Stimulated activated CD4-positive, alpha-beta T cell treated with anti-CD3 and anti-CD28 coated beads, Interleukin-2, amount 100 ng/mL, for 24 hours (primary cell): ENCODE measurements at places on chromosomes 2 and 18.

DNA sequence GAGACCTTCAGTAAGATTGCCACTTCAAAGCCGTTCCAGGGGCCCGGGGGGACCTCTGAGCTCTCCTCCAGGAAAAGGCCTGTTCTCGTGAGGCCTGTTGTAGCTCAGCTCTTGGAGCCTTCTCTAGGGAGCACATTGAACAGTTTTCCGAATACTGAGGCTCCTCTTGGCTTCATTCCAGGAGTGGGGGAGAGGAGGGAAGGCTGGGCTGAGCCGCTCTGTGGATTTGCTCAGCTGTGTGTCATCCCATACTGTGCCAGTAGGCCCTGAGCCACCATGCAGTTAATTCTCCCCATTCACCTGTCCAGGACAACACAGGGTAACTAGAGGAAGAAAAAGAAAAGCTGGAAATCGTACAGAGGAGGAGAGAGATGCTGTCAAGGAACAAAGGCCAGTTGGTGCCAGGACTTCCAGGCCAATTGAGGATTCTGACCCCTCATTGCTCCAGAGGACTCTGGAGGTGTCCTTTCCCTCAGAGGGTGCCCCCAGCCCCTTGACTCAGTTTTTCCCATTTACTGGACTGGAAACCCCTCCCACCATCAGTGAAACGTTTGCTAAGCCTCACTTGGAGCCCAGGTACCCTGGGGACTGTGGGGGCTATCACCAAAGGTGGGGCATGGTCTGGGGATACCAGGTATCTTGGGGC is 41.4 kb downstream of the HS1BP3 start:
- DNase-seq = no peak

DNA sequence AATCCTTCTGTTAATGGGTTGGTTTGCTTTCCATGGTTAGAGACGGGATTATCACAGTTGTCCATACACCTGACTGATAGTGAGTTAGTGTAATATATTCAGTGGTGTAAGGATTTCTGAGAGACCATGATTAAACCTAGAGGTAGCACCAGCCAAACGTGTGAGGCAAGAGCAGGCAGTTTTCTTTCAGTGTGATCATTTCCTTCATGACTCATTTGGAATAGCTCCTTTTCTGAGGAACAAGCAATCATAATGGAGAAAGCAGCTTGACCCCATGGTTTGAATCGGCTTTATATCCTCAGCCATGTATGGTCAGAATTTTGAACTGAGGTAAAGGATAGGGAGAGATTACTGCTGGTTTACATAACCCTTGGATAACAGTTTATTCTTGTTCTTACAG is 2.9 kb downstream of the MXD1 start:
- DNase-seq = no peak

GRCh38 chr2:165818920-165819319 is 24.9 kb upstream of the GALNT3 start:
- no peak for DNase-seq

DNA sequence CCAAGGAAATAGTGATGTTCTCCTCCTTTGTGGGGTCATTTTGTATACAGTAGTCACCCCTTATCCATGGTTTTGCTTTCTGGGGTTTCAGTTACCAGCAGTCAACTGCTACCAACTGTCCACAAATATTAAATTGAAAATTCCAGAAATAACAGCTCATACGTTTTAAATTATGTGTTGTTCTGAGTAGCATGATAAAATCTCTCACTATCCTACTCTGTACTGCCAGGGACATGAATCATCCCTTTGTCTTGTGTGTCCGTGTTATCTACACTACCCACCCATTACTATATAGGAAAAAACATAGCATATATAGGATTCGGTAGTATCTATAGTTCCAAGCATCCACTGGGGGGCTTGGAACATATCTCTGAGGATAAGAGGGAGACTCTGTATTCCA is 120.9 kb upstream of the DCC start:
- DNase-seq = no peak

DNA sequence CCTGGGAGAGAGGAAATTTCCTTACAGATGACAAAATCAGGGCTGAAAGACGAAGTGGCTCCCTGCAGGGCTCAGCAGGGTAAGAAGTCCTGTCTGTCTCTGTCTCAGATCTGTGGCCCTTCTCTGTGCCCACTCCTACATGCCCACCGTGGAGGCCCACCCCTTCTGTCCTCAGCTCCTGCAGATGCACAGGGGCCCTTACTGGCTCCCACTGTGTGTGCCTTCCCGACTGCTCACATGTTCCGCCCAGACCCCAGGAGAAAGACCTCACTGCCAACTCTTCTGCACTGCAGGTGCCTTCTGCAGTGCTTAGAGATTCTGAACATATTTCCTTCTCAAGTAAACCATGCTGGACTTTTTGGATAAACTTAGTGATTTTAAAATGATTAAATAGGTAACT is 1.9 kb upstream of the KCNS3 start:
- no peak for DNase-seq

GRCh38 chr2:133780099-133780996 is 212.1 kb upstream of the NCKAP5 start:
- no peak for DNase-seq

GRCh38 chr2:21263622-21264021 is 139.9 kb downstream of the TDRD15 start:
- DNase-seq = no peak

DNA sequence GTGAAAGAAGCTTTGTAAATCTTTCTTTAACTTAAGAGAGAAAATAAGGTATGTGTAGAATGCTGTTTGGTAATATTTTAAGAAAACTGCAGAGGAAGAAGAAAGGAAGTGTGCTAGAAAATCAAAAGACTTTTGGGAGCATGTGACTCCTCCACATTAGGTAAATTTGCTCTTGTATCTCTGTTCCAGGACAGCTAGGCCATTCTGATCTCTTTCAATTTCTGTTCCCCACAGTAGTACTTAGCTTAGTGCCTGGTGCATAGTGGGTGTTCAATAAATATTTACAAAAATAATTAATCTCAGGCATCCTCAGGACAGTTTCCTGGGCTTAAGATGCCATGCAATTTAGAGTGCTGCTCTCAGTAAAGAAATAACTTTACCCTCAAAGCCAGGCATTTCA is 105.0 kb downstream of the GPD2 start:
- DNase-seq = no peak

GRCh38 chr2:217387776-217388387 is 528.0 kb upstream of the TNP1 start:
- no peak for DNase-seq

DNA sequence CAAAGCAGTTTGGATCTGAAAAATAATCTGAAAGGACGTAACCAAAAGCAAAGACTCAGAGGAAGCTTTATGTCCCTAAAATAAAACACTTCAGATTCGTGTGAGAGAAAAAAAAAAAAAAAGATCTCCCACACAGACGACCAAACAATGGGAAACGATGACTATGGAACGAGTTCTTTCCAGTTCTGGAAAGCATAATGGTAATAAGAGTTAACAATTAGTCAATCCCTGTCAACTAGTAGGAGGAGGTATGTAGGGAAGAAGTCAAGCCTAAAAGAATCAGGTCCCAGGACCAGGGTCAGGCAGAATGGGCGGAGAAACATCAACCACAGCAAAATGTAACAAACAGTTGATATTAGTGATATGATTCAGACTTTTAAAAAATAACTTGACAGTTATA is 170.3 kb upstream of the SETBP1 start:
- no peak for DNase-seq

DNA sequence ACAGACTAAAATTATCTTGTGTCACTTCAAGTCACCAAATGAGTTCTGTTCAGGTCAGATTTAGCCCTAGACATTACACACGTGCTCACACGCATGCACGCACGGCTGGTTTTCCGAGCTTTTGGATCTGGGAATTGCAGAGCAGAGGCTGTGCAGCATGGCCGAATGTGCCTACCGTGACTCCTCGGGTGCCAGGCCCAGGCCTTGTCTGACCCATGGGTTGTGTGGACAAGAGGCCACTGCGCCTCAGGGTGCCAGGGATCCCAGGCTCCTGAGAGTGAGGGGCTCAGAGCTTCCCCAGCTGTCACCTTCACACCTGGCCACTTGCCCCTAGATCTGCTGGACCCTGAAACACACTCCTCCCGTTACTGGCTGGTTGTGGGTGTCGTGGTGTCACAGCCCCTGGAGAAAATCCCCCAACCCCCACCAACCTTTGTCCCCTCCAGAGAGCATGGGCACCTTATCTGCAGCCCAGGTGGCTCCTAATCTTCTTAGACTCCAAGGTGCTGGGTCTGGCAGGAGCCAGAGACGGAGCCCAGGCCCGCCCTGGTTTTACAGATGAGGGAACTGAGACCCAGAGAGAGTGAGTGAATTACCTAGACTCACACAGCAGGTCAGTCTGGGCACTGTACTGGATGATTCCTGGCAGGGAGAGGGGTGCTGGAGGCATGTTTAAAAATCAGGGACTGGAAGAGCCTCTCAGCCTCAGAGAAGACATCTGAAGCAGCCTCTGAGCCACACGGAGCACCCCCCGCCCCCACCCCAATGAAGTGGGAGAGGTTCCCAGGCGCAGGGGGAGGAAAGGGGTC is 56.8 kb downstream of the ATOH8 start:
- no peak for DNase-seq

- no peak for DNase-seq
Measured at GRCh38 chr18:35463827-35464226, 33.9 kb downstream of the INO80C start.

GRCh38 chr2:142020368-142020767 is 110.4 kb downstream of the LRP1B start:
- DNase-seq = no peak

- peak; percentile 35 for DNase-seq
Measured at GRCh38 chr2:8677646-8678592, 3.9 kb upstream of the ID2 start.

- DNase-seq = no peak
Measured at GRCh38 chr18:55221622-55222021, 262.4 kb upstream of the CCDC68 start.

DNA sequence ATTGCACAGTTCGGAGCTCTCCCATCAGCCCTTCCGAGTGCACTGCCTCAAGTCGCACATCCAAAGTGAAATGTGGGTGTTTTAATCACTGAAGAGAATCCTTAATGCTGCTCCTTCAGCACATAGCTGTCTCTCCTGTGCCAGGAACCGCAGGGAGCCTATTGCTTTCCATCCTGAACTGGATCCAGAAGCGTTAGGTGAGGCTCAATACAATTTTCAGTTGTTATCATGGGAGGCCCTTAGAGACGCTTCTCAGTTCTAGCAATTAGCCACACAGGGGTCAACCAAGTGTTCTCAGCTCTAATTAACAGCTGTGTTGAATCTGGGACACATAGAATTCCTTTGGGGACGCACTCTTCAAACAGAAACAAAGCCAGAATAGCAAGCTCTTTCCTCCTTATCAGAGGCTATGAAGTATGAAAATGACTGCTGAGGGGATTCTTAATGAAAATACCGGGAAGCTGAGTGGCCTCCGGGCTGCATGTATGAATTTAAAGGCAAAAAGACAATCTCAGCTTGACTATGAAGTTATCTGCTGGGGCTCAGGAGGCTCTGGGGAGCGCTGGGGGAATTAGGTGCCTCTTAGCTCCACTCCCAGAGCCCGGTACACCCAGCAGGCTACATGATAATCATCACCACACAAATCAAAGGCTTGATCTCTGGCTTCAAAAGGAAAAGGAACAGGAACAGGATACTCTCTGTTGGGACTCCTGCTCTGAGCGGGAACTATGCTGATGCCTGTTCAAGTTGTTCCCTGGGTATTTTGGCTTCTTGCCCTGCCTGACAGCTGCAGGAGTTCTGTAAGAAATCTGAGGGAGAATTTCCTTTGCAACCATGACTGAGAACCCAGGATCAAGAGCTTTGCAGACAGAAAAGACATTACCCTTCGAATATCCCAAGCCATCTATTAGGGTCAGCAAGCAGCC is 55.4 kb upstream of the NCOA1 start:
- no peak for DNase-seq

GRCh38 chr18:80192653-80193385 is 54.5 kb downstream of the PARD6G start:
- no peak for DNase-seq

DNA sequence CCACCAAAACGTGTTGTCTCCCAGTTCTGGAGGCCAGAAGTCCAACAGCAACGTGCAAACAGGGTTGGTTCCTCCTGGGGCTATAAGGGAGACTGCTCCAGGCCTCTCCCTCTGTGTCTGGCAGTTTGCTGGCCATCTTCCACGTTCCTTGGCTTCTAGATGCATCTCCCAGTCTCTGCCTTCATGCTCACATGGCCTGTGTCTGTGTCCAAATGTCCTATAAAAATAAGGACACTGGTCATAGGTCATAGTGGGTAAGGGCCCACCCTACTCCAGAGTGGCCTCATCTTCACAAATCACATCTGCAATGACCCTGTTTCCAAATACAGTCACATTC is 69.4 kb upstream of the TAF1B start:
- no peak for DNase-seq

- peak; percentile 82 for DNase-seq
Measured at GRCh38 chr2:98731041-98731893, at the start of gene MGAT4A. Gene MGAT4A (minus strand): TSS chr2:98731132. CDS start chr2:98726332, 4,800 bp downstream.

DNA sequence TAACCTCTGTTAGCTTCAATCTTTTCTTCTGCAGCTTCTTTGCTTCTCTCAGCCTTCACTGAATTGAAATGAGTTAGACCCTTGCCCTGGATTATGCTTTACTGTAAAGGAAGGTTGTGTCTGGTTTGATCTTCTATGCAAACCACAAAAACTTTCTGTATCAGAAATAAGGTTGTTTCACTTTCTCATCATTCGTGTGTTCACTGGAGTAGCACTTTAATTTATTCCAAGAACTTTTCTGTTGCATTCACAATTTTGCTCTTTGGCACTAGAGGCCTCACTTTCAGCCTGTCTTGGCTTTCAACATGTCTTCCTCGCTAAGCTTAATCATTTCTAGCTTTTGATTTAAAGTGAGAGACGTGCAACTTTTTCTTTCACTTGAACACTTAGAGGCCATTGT is 365.3 kb downstream of the TDRD15 start:
- DNase-seq = no peak

GRCh38 chr2:99140056-99140859 is 1.2 kb upstream of the C2orf15 start:
- DNase-seq = no peak

- DNase-seq = no peak
Measured at GRCh38 chr2:177530561-177530960, 138.0 kb downstream of the AGPS start.

DNA sequence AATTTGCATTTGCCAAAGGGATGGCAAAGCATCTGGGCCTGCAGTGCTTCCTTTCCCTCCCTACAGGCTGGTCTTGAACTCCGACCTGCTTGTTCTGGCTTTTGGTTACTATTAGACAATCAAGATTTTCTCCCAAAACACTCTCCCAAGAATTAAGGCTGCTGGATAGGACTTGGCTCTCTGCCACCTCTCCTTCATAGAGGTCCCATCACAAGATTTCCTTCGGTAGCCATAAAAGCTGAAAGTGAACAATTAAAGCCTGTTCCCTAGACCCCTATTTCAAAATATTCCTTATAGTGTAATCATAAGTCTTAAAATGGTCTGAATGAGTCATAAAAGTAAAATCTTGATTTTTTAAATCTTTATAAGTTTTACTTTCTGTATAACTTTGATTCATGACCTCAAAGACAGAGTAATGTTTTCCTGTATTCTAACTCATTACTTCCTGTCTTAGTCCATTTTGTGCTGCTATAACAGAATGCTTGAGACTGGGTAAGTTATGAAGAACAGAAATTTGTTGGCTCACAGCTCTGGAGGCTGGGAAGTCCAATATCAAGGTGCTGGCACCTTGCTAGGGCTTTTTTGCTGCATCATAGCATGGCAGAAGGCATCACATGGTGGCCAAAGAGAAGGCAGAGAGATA is 37.8 kb upstream of the TNP1 start:
- DNase-seq = no peak

- DNase-seq = no peak
Measured at GRCh38 chr2:216504376-216504762, 5.7 kb downstream of the RPL37A start.
